ENCODE measurements at places on chromosomes 5 and 9. TPM values are rescaled to one million over a fixed set of nuclear protein-coding genes. Genes with fewer than 3 reads are reported as not detected.

The PRR16 gene
- total RNA-seq, result 0.25 TPM

The IRX1 gene
- 69.3 TPM for total RNA-seq

The PCDHGB2 gene
- 8.9 TPM for total RNA-seq

The SPINK13 gene
- not detected for total RNA-seq

The NAA35 gene
- total RNA-seq, result 33.0 TPM

The GAS1 gene
- 6.1 TPM for total RNA-seq

The CATSPER3 gene
- total RNA-seq, result 0.54 TPM

The MACIR gene
- total RNA-seq, result 6.8 TPM

The ATP6V1G1 gene
- total RNA-seq, result 156 TPM

The DBH gene
- 1.8 TPM for total RNA-seq

Measured in glutamatergic neuron (in vitro differentiated cells).